ENCODE measurements at places on chromosomes 3 and 15. TPM values are rescaled to one million over a fixed set of nuclear protein-coding genes. Genes with fewer than 3 reads are reported as not detected.

The C3orf22 gene
- not detected for total RNA-seq

The C3orf20 gene
- total RNA-seq = not detected

DNA sequence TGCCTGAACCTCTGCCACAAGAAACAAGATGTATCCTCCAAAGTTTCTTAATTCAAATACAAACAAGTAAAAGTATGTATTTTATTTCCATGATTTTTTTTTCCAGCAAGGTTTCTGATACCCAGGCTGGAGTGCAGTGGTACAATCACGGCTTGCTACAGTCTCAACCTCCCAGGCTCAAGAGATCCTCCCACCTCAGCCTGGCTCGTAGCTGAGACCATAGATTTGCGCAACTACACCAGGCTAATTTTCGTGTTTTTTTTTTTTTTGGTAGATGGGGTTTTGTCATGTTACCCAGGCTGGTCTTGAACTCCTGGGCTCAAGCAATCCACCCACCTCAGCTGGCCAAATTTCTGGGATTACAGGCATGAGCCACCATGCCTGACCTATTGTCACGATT is 12.2 kb upstream of the VEPH1 start:
- no peak for DNase-seq

DNA sequence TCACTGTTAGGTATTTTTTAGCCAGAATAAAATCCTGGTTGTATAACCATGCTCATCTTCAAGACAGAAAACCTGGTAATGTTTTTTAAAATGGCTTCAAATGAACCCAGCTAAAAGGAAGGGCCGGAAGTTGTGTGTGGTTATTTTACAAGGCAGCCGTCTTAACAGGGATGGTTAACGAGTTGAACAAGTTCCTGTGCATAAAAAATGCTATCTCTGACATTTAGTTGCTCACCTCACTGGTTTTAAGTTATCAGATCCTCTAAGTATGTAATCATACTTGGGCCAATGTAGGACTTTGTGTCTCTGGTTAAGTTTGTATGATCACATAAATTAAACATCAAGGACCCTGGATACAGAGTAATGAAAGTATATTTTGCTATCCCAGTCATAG is 2.1 kb downstream of the ATP11B start:
- peak; percentile 65 for DNase-seq

DNA sequence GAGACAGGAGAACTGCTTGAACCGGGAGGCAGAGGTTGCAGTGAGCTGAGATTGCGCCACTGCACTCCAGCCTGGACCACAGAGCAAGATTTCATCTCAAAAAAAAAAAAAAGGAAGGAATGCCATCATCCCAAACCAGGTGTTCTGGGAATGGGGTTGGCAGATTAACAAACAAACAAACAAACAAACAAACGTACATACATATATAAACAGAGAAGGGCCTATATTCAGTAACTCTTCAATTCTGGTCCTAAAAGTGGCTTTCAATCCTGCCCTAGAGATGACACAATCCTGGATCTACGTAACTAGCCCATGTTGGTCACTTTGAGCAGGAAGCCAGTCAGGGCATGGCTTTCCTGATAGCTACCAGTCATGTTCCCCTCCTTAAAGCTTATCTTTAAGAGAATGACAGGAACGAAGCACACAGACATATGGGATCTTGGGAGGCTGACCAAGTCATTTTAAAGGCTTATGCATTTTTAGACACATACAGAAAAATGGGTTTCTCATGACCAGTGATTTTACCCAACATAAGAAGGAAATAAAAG is 29.9 kb upstream of the RAB11A start:
- DNase-seq = no peak

The ERICH6 gene
- not detected for total RNA-seq

- DNase-seq = peak; percentile 9
Measured at GRCh38 chr3:123229145-123229544, 27.4 kb downstream of the SEC22A start.

- no peak for DNase-seq
Measured at GRCh38 chr3:190336516-190337189, 14.4 kb upstream of the CLDN1 start.

The AP3B2 gene
- total RNA-seq = 0.29 TPM

The FBXL22 gene
- total RNA-seq = not detected

DNA sequence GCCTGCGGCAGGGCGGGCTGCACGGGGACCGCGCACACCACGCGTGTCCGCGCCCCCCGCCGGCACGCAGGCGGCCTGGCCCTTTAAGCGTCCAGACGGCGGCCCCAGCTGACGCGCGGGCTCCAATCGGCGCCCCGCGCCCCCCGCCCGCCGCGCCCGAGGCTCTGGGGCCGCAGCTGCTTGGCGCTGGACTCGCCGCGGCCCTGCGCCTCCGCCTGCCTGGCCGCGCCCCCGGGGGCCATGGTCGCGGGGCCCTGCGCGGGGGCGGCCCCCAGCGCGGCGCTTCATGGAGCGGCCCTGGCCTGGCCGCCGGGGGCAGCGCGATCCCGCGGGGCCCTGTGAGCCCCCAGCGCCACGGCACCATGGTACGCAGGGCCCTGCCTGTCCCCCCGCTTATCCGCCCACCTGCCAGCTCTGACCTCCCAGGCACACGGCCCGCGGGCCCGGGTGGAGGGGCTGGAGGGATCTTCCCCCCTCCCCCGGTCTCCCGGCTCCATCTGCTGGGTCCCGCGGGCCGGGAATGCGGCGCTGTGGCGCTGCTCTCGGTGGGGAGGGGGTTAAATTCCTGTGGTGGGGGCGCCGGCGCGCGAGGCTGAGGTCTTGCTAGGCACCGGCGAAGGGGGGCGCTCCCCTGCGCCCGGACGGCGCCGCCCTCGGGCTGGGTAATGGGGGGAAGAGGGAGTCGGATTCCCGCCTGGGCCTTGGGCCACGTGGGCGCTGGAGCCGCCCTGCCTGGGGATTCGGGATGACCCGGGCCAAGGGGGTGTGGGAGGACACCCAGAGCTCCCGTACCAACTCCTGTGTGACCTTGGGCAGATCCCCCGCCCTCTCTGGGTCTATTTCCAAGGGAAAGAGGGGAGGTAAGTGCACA is 1.1 kb downstream of the ZBTB47 start:
- DNase-seq = peak; percentile 28

- no peak for DNase-seq
Measured at GRCh38 chr3:177523067-177523675, 325.9 kb upstream of the TBL1XR1 start.

DNA sequence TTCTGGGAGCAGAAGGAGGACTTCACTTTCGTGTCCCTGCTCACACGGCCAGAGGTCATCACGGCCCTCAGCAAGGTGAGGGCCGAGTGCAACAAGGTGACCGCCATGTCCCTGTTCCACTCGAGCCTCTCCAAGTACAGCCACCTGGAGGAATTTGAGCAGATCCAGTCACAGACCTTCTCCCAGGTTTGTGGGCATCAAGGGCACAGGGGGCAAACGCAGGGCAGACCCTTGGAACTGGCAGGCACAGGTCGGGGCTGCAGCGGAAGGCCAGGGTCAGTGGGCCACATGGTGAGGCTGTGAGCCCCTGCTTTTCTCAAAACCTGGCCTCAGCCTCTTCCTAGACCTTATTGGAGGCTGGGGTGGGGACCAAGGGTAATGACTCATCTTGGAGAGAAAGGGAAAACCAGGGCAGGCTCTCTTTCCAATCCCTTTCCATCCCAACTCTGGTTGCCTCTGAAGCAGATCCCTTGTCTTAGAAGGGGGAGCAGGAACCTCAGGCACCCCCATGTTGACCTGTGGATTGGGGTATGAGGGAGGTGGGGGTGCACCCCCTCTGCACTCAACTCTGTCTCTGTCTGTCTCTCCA is 29.5 kb downstream of the DNAH1 start:
- DNase-seq = no peak

DNA sequence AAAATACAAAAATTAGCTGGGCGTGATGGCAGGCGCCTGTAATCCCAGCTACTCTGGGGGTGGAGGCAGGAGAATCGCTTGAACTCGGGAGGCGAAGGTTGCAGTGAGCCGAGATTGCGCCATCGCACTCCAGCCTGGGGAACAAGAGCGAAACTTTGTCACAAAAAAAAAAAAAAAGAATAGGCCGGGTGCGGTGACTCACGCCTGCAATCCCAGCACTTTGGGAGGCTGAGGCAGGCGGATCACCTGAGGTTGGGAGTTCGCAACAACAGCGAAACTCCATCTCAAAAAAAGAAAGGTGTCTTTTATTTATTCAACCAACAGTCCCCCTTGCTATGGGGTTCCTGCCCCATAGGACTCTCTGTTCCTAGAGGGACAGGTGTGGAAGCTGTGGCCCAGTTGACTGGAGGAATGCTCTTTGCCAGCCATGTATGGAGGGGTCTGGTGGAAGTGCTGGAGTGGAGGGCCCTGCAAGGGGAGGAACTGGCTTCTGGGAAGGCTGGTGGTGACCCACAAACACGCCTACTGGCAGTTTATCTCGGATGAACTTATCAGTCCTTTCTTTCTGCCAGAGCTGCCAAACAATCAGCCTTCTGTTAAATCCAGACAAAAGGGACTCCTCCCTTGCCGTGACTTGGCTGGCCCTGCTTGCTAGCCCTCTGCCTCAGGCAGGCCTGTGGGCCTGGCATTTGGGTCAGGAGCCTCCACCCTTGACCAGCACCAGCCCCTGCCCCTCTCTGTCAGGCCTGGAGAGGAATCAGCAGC is 4.6 kb upstream of the DAG1 start:
- DNase-seq = no peak

- DNase-seq = peak; percentile 21
Measured at GRCh38 chr3:66588340-66588847, 87.6 kb upstream of the LRIG1 start.

GRCh38 chr15:49709646-49710214 is 88.9 kb downstream of the DTWD1 start:
- DNase-seq = no peak

The GRAMD2A gene
- total RNA-seq = 3.2 TPM

GRCh38 chr15:62450061-62450460 is 285.0 kb upstream of the C2CD4B start:
- no peak for DNase-seq

The TNFSF10 gene
- 0.79 TPM for total RNA-seq

- DNase-seq = peak; percentile 59
Measured at GRCh38 chr3:50572158-50572557, 2.8 kb downstream of the HEMK1 start.

GRCh38 chr3:119676771-119677640 is at the start of gene COX17:
Gene COX17, minus strand, starts transcription at chr3:119677406. Its CDS starts 96 bp downstream, at chr3:119677310.
- peak; percentile 91 for DNase-seq

DNA sequence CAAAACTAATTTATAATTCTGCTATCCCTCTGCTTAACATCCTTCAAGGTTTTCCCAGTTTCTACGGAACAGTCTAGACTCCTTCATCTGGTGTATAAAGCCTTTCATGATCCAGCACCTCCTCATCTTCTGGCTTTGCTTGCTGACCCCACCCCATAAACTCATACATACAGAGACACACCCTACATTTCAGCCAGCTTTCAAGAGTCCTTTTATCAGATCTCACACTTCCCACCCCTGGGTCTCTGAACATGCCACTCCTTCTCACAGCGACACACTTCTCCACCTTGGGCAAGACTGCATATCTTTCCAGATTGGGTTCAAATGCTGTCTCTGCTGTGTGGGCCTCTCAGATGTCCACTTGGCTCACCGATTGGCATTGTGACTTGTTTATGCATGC is 166.8 kb upstream of the LPP start:
- DNase-seq = no peak

DNA sequence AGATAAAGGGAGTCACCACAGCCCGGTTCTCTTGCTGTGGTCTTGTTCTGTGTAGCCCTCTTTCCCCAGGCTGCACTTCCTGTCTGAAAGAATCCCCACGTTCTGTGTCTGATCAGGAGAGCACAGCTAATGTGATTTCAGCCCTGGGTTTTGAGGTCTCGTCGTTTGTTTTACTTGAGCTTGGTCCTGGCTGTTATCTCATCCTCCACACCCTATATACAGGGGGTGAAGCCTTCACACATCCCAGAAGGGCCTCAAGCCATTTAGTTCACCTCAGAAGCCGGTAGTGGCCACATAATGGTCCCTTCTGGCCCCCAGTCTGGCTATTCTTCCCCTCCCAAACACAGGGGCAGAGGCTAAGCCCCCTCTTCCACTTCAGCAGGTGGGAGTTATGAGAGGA is 115.6 kb downstream of the PDE8A start:
- no peak for DNase-seq

- DNase-seq = no peak
Measured at GRCh38 chr15:71565631-71566160, 244.7 kb upstream of the NR2E3 start.

The PLSCR4 gene
- total RNA-seq = 13.7 TPM

The HTR3E gene
- not detected for total RNA-seq

- no peak for DNase-seq
Measured at GRCh38 chr3:186185194-186185787, 76.4 kb upstream of the ETV5 start.

- no peak for DNase-seq
Measured at GRCh38 chr3:156303001-156303707, 182.8 kb downstream of the KCNAB1 start.

DNA sequence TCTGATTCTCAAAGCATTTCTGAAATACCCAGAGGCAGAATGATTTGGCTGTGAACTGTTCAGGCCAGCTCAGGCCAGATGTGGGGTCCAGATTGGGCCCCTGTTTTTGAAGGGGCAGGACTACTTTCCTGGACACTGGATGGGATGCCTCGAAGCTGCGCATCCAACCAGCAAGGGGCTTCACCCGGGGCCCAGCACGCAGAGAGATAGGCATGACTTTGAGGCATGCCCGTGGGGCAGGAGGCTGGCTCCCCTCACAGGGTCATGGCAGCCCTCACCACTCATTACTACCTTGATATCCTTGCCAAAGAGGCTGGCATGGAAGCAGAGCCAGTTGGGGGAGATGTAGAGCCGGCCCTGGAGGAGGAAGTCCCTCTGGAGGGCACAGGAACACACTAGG is 30.1 kb downstream of the GRAMD2A start:
- DNase-seq = no peak

GRCh38 chr15:25368850-25369249 is 70.0 kb downstream of the UBE3A start:
- DNase-seq = no peak

DNA sequence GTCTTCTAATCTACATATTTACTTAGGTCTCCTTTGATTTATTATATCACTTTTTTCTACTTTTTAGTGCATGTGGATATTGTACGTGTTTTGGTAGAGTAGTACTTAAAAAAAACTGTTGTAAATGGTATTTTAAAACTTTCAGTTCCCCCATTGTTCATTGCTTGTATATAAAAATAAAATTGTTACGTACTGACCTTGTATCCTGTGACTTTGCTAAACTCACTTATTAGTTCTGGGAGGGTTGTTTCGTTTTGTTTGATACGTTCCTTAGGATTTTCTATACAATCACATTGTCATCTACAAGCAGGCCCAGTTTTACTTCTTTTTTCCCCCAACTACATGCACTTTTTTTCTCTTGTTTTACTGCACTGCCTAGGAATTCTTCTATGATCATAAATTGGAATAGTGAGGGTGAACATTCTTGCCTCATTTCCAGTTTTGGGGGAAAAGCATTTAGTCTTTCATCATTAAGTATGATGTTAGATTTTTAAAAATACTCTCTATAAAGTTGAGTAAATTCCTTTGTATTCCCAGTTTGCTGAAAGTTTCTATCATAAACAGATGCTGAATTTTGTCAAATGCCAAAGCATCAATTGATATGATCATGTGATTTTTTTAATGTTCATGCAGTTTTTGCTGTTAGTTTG is 33.5 kb upstream of the ACKR4 start:
- DNase-seq = no peak

The TUSC7 gene
- total RNA-seq = not detected
